ENCODE measurements at places on chromosomes 2 and 18.

GRCh38 chr2:128623776-128624761 is 305.4 kb upstream of the HS6ST1 start:
- peak; percentile 94 for DNase-seq

DNA sequence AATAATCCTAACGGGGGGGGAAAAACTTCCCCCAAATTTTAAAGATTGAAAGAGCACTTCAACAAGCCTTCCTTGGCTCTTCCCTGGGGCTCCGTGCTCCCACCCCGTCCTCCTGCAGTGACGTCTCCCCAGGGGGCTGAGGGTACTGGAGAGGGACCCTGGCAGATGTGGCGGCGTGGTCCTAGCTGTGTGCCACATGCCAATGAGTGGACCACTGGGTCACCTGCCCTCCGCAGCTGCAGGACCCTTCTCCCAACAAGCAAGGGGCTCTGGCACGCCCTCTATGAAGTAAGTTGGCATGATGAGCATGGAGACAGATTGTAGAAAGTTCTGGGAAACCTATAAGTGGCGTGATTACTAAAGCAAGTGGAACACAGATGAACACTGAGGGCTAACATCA is 46.7 kb downstream of the PXDN start:
- no peak for DNase-seq

DNA sequence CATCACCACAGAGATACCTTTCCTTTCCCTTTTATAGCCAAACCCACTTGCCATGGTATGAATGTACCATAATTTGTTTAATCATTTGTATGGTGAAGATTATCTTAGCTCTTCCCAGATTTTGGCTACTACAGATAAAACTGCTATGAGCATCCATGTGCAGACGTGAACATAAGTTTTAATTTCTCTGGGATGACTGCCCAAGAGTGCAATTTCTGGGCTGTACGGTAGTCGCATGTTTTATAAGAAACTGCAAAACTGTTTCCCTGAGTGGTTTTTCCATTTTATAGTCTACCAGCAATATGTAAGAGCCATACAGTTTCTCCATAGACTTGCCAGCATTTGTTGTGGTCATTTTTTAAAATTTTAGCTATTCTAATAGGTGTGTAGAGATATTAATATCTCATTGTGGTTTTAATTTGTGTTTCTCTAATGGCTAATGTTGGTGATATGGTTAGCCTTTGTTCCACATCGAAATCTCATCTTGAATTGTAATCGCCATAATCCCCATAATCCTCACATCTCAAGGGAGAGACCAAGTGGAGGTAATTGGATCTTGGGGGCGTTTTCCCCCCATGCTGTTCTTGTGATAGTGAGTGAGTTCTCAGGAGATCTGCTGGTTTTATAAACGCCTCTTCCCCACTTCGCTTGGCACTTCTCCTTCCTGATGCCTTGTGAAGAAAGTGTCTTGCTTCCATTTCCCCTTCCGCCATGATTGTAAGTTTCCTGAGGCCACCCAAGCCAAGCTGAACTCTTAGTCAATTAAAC is 628.5 kb upstream of the KLHL29 start:
- DNase-seq = no peak

DNA sequence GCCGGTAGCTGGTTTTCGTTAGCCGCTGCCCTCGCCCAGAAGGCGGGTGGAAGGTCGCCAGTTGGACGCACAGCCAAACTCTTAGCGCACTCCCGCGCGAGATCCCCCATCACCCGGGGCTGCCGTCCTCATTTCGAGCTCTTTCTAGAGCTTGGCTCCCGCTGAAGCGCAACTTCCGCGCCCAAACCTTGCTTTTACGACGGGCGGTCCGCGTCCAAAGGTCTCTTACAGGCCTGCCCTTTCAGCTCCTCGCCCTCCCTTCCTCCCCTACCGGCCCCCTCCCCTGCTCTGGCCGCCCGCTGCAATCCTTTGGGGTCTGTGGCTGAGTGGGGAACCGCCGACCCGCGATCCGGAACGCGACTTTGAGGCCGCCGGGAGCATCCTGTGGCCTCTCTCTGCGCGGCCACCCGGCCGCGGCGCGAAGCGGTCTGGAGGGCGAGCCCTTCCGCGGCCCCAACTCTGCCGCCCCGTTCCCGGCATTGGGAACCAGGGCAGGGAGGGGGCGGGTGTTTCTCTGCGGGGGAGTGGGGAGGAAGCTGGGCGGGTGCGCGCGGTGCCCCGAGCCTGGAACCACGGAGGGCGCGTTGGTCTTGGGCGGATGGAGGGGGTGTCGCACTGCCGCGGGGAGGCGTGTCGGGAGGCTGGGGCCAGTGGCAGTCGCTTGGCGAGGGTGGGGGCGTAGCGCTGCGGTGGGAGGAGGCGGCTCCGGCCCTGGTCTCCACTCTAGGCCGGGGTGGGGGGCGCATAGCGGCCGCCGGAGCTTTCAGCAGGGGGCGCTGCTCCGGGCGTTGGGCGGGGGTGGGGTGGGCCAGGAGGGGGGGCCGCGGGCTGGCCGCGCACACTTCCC is at the start of gene GDF7:
TSS of gene GDF7 (plus strand) at position 841 of the 847 bp plus-strand sequence. CDS start 96 bp downstream, outside the sequence.
- DNase-seq = no peak

DNA sequence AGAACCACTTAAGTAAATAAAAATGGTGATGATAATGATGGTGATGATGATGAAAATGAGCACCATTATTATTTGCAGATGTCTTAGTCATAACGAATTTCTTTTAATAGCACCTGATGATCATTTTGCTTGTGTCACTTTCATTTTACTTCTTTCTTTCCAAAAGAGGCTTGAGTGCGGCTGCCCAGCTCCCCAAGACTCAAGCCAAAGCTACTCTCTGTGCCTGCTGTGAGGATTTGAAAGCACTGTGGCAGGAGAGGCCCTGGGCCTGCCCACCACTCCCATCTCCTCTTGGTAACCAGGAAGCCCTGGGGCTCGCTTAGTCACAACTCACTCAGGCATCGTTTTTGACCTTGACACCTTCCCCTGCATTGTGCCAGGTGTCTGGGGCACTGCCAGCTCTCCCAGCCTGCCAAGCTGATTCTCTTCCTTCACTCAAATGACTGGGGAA is 41.2 kb downstream of the RPL37A start:
- DNase-seq = no peak
